NCI-H1092 treated with DMSO at 0.1 percent for 48 hours (cell line): ENCODE measurements at places on chromosomes 11 and 22.

GRCh38 chr11:67053896-67054329 lies 2.7 kb upstream of the RHOD start:
- DNase-seq: peak; percentile 22

DNA sequence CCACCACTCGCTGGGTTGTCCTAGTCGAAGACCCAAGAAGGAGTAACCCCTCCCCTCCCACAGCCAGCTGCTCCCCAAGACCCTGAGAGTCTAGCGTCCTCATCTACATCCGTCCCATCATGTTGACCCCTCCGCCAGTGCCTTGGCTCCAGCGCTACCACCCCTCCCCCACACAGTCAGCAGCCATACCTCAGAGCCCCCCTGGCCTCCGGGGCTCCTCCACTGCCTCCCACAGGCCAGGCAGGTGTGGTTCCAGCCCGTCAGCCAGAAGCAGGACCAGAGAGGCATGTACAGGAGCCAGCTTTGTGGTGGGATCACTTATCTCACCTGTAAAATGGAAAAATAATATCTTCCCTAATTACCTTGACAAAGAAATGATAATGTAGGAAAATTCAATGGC lies 51.5 kb upstream of the PHF21B start:
- DNase-seq: no peak

GRCh38 chr11:843818-844692 lies 1.4 kb downstream of the TSPAN4 start:
- DNase-seq: no peak

DNA sequence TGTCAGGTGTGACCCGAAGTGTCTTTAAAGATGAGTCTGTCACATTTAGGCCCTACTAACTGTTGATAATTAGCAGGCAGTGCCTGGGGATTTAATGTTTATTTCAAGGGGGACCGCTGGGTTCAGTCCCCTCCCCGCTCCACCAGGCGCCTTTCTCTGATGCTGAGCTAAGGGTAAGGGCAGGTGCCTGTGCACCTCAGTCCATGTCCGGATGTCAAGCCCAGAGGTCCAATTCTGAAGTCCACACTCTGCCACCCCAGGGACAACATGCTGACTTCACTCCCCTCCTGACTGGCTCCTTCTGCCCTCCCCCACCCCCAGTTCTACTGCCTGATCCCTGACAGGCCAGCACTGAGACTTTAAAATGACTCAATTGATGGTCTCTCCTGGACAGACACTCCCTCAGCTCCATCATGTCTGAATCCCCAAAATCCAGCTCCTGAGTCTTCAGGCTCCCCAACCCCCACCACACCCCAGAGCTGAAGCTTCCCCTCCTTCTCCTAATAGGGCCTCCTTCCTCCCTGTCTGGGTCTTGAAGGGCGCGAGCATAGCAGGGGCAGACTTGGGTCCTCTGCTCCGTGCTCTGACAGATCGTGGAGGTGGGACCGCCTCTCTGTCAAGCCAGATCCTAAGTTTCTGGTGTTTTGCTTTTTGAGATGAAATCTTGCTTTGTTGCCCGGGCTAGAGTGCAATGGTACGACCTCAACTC lies 49.8 kb upstream of the ANO1 start:
- DNase-seq: no peak

GRCh38 chr11:12116425-12117032 lies 6.1 kb downstream of the MICAL2 start:
- no peak for DNase-seq

GRCh38 chr22:24601217-24602104 lies 1.5 kb upstream of the GGT1 start:
- DNase-seq: no peak

- DNase-seq: no peak
Measured at GRCh38 chr11:17603056-17603825, 56.2 kb downstream of the OTOG start.

DNA sequence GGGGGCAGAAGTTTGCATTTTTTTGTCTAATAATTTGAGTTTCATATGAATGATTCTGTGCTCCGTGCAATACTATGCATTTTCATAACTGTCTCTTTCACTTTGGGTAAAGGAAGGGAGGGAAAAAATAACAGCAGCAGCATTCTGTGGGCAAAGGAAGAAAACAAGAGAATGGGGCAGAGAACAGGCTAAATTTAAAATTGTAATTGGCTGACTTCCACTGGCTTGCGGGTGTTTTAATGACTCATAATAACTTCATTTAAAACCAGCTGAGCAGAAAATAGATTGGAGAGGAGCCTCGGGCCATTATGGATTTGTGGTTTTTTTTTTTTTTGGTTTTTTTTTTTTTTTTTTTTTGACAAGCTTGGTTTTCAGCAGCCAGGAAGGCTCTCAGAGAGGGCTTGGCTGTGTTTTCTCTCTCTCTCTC lies 107.4 kb downstream of the ZBTB16 start:
- peak; percentile 62 for DNase-seq

DNA sequence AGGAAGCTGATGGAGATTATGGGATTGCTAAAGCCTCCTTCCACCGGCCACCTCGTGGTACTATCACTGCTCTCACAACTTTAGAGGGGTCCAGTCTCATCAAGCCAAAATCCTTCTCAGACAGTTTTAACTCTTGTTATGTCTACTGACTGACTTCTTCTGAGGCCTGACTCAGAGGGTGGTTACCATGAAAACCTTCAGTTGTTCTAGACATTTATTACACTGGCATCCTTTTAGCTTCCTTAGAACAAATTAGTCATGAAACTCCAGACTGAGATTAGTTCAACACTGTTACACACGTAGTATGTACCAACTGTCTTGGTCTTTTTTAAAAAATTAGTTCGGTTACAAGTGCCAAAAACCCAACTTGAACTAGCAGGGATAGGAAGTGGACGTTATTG lies 7.5 kb downstream of the DIXDC1 start:
- no peak for DNase-seq

DNA sequence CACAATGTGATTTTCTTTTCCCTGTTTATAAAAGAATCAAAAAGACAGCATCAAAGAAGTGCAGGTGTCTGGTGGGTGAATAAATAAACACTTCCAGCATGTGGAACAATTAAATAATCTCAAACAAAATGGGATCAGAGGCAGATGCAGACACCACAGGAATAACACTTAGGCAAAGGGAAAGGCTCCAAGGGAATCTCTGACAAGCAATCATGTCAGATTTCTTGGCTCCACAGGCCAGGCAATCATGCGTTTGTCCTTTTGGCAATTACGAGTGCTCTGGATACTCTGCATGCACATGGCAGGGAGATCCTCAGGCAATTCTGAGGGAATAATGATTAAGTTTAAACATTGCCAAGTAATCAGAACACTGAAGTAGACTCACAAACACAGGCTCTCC lies 403.5 kb upstream of the LUZP2 start:
- no peak for DNase-seq

DNA sequence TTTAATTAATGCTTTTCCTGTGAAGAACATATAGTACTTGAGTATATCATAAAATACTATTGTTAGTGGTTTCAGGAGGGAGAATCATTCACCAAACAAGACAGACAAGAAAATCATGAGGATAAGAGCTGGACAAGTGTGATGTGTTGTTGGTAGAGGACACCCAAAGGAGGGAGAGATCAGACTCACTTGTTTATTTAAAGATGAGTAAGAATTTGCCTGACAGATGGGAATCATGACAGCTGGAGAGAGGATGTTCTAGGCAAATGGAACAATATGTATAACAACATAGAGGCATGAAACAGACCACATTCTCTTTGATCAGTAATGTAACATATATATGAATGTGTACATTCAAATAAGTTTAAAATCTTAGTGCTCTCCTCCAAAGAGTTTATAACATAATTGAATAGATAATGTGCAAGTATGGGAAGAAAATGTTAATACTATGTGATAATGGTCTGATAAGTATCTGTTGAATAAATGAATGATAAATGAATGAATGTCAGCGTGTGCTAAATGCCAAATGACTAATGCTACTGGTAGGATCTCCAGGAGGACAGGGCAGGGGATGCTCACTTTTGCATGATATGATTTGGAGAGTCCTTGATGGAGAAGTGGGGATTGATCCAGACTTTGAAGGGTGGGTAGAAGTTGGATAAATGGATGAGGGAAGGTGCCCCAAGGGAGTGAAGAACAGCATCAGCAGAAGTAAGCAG lies 228.9 kb upstream of the SORL1-AS1 start:
- no peak for DNase-seq

DNA sequence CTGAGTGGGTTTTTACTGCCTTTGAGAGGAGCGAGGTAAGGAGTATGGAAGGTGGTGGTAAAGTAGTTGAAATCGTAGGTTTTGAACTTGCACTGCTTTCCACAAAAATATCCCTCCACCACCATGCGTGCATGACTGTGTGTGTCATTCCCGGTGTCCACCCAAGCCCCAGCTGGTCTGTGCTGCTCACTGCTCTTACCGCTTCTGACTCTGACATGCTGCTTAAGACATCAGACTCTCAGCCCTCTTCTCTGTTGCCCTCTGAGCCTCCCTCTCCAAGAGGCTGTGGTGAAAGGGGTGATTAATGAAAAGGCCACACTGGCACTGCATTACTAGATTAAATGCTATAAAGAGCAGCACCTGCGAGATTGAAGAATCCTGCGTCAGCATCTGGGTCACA lies 128.7 kb downstream of the SPATA19 start:
- DNase-seq: no peak

- no peak for DNase-seq
Measured at GRCh38 chr11:28072321-28072720, 35.6 kb downstream of the KIF18A start.

- no peak for DNase-seq
Measured at GRCh38 chr11:63226488-63227114, 16.8 kb downstream of the SLC22A25 start.

- no peak for DNase-seq
Measured at GRCh38 chr11:82675838-82676237, 57.8 kb downstream of the FAM181B start.

DNA sequence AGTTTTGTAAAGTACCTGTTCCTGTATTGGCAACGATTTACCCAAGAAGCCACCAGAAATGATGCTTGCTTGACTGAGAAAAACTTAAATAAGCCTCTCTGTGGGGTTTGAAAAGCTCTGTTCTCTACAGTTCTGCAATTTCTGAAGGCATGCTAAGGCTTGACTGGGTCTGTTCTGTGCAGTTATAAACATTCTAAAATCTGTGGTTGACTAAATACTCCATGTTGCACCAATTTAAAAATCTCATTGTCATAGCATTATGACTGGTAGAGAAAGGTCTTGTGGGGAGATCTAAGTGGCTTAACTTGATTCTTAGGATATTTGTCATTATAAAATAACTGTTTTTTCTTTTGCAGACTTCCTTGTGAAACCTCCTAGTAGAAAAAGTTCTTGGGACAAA lies 73.7 kb downstream of the MTMR3 start:
- DNase-seq: no peak

DNA sequence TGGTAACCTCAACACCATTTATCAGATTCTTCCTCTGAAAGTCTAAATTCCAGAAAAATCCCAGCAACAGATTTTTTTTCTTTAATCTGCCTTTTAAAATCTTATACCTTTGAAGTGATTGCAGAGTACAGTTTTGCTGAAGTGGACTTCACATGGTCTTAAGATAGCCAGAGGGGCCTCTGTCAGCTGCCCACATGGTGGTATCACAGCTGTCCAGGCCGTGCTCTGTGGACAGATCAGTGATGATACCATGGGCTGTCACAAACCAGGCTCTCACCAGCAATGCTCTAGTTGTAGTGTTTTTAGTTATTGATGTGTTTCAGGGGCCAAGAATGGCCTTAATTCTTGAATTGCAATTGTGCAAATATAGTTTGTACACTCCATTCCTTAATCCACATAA lies 44.0 kb downstream of the PARVA start:
- DNase-seq: no peak

GRCh38 chr11:112697391-112698178 lies 263.6 kb upstream of the NCAM1 start:
- DNase-seq: no peak

DNA sequence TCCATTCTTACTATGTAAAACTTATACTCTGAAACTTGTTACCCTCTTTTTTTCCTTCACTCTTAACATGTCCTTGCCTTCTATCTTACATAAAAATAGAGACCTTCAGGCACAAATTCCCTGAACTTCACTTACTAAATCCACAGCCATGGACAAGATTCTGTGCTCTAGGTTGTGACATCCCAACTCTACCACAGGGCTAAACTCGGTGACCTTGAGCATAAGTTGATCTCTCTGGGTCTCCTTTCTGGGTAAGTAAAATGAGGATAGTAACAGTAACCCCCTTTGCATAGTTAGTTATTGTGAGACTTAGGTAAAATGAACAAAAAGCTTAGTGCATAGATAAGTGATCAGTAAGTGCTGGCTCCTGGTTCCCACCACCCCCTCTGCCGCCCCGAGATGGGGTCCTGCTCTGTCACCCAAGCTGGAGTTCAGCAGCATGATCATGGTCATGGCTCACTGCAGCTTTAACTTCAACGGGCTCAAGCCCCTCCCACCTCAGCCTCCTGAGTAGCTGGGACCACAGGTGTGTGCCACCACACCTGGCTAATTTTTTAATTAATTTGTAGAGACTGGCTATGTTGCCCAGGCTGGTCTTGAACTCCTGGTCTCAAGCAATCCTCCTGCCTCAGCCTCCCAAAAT lies 20.1 kb downstream of the C11orf58 start:
- DNase-seq: no peak

GRCh38 chr11:96986516-96986915 lies 596.7 kb downstream of the JRKL start:
- DNase-seq: no peak

GRCh38 chr11:92240916-92241315 lies 16.3 kb downstream of the FAT3 start:
- DNase-seq: no peak

GRCh38 chr11:11435635-11436034 lies 82.6 kb upstream of the CSNK2A3 start:
- DNase-seq: no peak

- peak; percentile 64 for DNase-seq
Measured at GRCh38 chr11:107999759-108000455, 8.8 kb upstream of the CUL5 start.

DNA sequence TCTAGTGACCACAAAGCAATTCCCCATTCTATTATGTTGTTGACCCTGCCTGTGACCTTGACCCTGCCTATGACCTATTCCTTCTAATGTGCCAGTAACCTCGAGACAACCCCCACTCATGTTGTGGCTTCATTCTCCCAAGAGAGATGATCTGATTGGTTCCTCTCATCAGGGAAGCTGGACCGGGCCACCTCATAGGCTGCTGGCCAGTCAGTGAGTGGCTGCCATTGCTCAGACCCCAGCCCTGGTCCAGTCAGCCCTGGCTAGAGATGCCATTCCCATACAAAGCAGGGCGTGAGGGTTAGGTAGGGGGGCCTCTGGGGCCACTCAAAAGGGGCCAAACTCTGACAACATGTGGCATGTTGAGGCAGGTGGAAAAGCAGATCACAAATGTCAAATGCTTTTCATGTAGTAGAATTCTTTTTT lies 11.9 kb downstream of the SLC29A2 start:
- DNase-seq: no peak

- DNase-seq: peak; percentile 18
Measured at GRCh38 chr11:31236143-31236542, 133.4 kb downstream of the DCDC1 start.

GRCh38 chr11:66289548-66290329 lies 796 bp upstream of the YIF1A start:
- no peak for DNase-seq
